ENCODE measurements at places on chromosomes 6 and 20.

DNA sequence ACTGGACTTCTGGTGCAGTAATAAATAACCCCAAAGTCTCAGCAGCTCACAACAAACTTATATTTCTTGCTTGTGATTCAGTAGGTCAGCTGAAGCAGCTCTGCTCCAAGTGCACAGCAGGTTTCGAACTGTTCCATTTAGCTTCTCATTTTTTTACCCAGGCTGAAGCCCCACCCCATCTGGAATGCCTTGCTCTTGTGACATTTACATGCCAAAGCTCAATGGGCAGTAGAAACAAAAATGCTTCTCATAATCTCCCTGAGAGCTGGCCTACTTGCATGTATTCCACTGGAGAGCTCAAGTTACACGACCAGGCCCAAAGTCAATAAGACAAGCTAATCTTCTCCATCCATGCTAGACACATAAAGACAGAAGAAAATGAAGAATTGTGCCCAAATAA is 165.2 kb downstream of the HAO1 start:
- DNase-seq, result no peak

GRCh38 chr6:50007819-50008218 is 14.0 kb downstream of the DEFB110 start:
- no peak for DNase-seq

- no peak for DNase-seq
Measured at GRCh38 chr6:130593200-130593599, 227.4 kb downstream of the TMEM200A start.

- DNase-seq, result no peak
Measured at GRCh38 chr6:128363020-128363813, 157.2 kb downstream of the PTPRK start.

GRCh38 chr6:36851149-36851614 is 11.9 kb upstream of the CPNE5 start:
- peak; percentile 48 for DNase-seq

- no peak for DNase-seq
Measured at GRCh38 chr20:49210101-49210756, 9.0 kb upstream of the DDX27 start.

GRCh38 chr6:144017166-144018094 is 9.4 kb upstream of the PLAGL1 start:
- DNase-seq, result no peak

DNA sequence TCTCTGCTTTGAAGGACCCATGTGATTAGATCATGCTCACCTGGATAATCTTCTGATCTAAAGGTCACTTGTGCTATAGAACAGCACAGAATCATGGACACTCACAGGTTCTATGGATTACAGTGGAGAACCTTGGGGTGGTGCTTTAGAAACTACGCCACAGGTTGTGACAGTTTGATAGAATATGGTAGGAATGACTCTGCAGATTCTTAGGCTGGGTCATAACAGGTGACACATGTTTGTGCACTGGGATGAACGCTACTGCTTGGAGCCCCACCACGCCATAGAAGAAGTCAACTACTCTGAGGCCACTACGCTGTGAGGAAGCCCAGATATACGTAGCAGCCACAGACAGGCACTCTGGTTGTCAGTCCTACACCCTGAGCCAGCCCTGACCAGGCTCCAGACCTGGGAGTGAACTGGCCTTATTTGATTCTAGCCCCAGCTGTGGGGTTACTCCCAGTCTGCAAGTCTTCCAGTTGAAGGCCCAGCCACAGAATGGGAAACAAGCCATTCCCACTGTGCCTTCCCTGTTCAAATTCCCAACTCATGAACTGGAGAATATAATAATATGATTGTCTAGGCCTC is 99.0 kb upstream of the SLC24A3 start:
- no peak for DNase-seq

- peak; percentile 25 for DNase-seq
Measured at GRCh38 chr20:19935842-19936241, 81.3 kb upstream of the NAA20 start.

GRCh38 chr6:46473881-46474280 is 17.4 kb downstream of the RCAN2 start:
- DNase-seq, result no peak

DNA sequence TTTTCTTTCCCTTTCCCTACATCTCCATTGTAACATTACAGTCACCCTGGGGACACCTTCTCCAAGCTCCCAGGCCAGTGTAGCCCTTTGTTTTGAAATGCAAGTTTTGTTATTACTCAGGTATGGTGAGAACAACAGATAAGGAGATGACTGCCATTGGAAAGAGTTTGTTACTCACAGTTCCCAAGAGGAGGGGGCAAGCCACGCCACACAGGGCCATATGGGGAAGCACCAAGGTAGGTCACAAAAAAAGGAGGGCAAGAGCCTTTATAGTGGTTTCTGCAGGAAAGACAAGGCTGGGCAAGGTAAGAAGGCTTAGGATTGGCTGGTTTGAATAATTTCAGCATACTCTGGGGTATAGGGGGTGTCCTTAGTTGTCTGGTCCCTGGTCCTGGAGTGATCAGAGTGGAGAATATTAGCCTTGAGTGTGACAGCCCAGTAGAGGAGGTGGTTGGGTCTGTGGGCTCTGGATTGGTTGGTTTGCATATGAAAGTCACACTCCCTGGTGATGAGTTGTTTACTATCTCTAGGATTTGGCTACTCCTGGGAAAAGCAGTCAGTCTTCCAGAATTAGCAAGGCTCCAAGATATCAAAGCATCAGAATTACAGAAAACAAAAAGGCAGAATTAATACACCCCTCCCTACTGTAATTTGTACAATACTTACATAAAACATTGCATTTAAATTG is 33.1 kb upstream of the SMLR1 start:
- DNase-seq, result no peak

GRCh38 chr6:116662202-116662601 is 6.4 kb downstream of the ZUP1 start:
- no peak for DNase-seq

DNA sequence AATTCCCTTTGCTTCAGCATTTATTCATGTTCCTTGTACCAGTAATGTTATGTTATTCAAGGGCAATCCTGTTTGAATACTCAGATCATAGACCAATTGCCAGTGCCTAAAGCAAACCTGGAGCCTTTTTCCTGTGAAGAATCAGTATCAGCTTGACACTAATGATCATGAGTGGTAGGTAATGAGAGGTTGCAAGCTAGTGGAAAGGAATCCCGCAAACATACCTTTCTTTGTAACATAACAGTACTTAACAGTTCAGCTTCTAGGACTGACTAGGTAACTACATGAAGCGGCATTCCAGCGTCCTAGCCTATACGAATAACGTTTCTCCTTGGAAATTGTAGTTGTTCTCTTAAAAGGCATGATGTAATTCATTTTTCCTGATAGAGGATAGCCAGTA is 253.7 kb downstream of the TMEM242 start:
- no peak for DNase-seq

DNA sequence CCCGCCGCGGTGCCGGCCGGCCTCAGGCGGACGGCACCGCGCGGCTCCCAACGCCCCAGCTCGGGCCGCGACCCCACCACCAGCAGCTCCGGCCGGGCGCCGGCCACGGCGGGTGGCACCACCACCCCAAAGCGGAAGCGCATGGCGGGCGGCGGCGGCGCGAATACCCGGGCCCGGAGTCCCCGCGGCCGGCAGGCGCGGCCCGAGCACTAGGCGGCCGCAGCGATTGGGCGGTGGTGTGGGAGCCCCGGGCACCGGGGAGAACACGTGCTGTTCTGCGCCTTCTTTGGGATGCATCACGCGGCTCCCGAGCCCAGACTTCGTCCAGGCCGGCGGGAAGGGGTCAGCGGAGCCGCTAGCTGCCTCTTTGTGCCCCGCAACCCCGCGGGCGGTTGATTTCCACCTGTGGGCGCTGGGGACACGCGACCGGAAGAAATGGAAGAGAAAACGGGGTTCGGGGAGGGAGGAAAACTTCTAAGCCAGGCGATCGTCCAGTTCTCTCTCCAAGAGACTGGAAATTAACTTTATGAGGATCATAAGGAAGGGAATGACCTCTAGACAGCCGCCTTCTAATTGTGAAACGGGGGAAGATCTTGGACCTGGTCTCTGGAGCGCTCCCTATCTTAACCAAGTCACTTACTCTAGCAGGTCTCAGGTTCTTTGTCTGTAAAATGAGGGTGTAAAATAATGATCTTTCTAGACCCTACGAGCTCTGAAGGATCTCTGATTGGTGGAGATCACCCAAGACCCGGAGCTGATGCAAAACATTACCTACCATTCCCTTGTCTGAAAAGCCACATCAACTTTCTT is at the start of gene EPM2A:
TSS of gene EPM2A (minus strand) at position 165 of the 810 bp plus-strand sequence. CDS start at position 143, 22 bp downstream.
- DNase-seq, result peak; percentile 29

- DNase-seq, result no peak
Measured at GRCh38 chr6:40953486-40953885, 85.5 kb downstream of the UNC5CL start.

DNA sequence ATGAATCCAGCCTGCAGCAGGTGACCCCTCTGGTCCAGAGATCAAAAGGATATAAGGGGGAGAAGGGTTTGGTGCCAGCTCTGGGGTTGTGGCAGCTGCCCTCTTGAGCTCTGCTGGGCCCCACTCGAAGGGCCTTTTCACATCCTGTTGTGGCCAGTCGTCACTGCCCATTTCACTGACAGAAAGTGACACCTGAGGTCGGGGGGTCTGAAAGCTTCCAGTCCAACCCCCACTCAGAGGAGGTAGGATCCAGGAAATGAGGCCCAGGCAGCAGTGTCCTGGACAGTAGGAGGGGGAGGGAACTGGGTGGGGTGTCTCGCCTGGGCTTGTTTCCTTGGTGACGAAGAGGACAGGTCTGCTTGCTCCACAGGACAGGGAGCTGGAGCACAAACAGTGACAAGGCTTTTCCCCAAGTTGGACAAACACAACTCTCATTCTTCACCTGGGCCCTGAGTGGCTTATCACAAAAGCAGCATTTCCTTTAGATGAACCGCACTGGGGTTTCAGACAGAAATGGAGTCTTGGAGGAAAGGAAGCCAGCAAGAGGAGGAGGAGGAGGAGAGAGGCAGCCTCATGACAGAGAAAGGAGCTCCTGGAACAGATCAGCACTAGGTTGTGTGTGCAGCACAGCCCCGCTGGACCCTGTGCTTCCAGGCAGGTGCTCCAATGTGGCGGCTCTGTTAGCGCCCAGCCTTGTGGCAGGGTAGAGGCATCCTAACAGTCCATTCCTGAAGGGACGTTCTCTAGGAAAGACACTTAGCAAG is 11.0 kb downstream of the FRS3 start:
- DNase-seq, result no peak

- no peak for DNase-seq
Measured at GRCh38 chr6:105810105-105810921, 275.8 kb upstream of the PRDM1 start.

- DNase-seq, result no peak
Measured at GRCh38 chr6:82260997-82261732, 13.6 kb upstream of the IBTK start.
